ENCODE measurements at places on chromosomes 3 and 15.

- DNase-seq, result no peak
Measured at GRCh38 chr3:137046747-137047146, 89.0 kb downstream of the IL20RB start.

DNA sequence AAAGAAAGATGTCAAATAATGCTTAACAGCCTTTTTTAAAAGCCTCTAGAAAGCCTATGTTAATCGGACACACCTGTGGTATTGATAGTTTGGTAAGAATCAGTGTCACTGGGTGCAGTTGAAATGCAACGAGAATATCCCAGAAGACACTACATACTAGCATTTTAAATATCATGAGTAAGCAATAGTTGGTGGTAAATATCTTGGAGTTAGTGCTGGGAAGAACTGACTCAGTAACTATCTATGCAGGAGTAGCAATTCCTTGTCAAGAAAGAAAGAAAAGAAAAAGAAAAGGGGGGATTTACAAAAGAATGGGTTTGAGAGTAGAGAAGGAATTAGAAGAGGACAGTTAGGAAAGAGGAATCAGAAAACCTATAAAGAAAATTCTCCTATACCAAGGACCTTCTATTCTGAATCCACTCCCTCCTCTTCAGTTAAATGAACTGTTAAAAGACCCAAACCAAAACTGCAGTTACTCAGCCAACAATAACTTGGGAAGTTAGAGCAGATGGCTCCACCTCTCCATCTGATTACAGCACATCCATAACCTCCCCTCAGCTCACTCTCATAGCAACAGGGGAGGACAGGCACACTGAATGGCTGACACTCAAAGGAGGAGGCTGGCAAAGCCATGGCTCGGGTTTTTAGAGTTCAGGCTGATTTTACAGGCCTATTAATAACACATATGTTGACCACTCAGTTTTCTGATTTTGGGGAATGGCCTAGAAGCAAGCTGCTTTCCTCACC is 207.6 kb upstream of the MDFIC2 start:
- DNase-seq, result no peak

- no peak for DNase-seq
Measured at GRCh38 chr3:98199020-98199419, 32.5 kb downstream of the OR5H15 start.

DNA sequence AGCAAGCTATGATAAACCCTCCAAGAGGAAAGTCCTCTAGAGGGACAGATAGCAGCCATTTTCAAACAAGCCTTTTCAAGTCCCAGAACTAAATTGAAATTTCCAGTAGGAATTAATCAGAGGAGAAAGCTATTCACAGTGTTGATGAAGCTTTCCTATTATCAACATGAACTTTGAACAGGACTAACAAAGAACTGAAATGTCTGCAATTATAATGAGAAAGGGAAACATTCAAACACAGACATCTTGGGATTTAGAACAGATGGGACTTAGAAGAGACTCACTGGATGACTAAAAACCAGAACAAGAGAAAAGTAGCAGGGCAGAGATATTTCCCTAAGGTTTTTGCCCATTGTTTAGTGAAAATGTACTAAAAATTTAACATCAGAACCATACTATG is 622.1 kb upstream of the UBE2E2 start:
- DNase-seq, result no peak

- no peak for DNase-seq
Measured at GRCh38 chr15:95499397-95499796, 831.1 kb upstream of the NR2F2 start.
